ENCODE measurements at places on chromosomes 11 and 22.

DNA sequence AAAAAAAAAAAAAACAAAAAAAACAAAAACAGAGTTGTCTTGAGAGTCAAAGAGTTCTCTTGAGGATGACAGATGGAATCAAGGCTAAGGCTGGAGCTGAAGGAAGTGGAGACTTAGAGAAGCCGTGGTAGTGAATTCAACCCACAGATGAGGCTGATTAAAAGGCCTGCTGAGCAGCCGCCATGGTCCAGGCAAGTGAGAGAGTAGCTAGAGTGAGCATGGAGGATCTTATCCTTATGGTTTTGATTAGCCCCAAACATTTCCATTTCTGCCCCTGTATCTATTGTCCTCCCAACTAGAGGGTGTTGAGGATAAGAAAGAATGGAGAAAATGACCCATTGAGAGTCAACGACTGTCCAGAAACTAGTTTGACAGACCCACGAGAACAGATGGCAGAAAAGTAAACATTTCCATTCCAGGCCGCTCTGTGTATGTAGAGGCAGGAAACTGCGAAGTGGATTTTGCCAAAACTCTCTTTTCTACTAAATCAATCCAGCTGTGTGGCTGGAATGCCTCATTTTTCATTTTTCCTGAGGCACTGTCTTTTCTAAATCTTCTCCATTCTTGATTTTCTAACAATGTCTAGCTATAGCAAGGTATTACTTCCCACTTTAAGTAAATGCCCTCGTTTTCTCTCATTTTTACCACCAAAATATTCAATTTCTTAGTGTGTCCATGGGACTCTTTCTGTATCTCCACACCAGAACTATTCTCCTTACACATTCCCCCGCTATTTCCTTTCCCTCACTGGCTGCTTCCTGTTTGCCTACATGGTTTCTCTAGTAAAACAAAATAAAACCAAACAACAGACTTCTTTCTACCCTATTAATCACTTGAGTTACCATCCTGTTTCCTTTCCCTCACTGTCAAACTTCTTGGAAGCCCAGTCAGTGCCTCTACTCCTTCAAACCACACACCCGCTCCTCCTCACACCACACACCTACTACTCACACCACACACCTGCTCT, 5.4 kb upstream of the MMP8 start:
- no peak for DNase-seq

DNA sequence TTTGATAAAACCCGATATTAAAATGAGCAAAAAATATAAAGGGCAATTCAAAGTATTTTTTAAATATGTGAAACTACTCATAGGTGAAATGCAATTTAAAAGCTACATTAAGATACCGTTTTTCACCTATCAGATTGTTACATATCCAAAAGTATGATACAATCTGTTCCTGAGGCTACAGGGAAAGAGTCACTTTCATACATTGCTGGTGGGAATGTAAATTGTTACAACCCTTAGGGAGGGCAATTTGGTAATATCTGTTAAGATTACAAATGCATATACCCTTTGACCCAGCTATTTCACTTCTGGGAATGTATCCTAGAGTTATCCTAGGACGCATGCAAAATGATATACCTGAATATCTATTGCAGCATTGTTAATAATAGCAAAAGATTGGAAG, 132.1 kb downstream of the BLID start:
- no peak for DNase-seq

DNA sequence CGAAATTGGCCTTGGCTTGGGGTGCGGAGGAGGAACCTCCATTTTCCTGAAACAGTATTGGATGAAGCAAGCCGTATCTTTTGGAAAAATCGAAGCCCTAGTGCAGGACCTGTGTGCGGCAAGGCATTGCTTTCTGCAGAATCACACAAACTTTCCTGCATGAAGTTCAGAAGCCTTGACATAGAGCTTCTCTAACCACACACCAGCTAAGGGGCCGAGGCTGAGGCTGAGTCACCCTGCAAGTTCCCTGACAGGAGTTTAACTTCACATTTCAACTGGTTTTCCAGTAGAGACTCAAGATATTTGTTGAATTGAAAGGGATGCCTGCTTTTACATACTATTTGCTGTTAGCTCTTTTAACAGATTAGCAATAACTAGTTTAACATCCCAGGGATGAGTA, 67.8 kb downstream of the TCF20 start:
- DNase-seq: peak; percentile 21

DNA sequence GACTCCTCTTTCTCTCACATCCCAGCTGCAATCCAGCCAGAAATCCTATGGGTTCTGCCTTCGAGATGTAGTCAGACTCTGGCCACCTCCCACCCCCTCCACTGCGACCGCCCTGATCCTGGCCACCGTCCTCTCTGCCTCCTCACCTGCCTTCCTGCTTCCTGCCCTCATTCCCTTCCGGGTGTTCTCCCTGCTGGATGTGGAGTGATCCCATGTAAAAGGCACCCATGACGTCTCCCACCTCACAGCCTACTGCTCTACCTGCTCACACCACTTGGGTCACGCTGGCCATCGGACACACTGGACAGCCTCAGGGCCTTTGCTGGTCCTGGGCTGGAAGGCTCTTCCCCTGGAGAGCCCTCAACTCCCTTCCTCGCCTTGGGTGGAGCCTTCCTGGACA, 33.7 kb upstream of the CD5 start:
- DNase-seq: no peak

Measured in stimulated activated CD4-positive, alpha-beta T cell treated with anti-CD3 and anti-CD28 coated beads, Interleukin-1b, Interleukin-23, amount 100 ng/mL, for 1 hour (primary cell).